ENCODE measurements at places on chromosomes 2 and 18.

DNA sequence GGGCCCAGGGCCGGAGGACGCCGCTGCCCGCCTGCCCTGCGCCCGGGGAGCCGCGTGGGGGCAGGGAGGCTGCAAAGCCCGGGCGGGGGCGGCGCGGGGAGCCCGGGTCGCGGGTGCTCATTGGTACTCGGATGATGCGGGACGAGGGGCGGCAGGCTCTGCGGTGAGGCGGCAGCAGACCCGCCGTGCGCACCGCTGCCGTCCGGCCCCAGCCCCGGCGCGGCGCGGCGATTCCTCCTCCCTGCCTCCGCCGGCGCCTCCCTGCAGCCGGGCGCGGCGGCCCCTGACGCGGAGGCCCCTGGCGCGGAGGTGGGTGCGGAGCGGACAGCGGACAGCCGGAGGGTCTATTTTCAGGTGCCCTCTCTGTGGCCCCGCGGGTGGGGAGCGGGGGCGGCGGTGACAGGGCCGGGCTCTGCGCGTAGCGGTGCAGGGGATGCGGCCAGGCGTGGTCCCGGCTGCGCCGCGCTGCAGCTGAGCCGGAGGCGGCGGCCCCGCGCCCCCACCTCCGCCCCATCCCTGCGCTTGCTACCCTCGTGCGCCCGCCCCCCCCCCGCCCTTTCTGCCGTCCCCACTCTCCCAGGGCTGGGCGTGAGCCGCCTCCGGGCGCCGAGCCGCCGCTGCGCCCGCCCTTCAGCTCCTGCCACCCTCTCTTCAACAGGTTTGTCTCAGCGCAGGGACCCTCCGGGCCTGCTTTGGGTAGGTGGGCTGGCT is 640 bp downstream of the SPTBN1 start:
- no peaks in the 10 kb centered on the region for H3K36me3 ChIP-seq
- H3K27ac ChIP-seq, result no peak overlapping the region
- H3K4me3 ChIP-seq, result peak overlapping the region; percentile 89
- peaks cover 72% of the 10 kb centered on the region for H3K27me3 ChIP-seq

DNA sequence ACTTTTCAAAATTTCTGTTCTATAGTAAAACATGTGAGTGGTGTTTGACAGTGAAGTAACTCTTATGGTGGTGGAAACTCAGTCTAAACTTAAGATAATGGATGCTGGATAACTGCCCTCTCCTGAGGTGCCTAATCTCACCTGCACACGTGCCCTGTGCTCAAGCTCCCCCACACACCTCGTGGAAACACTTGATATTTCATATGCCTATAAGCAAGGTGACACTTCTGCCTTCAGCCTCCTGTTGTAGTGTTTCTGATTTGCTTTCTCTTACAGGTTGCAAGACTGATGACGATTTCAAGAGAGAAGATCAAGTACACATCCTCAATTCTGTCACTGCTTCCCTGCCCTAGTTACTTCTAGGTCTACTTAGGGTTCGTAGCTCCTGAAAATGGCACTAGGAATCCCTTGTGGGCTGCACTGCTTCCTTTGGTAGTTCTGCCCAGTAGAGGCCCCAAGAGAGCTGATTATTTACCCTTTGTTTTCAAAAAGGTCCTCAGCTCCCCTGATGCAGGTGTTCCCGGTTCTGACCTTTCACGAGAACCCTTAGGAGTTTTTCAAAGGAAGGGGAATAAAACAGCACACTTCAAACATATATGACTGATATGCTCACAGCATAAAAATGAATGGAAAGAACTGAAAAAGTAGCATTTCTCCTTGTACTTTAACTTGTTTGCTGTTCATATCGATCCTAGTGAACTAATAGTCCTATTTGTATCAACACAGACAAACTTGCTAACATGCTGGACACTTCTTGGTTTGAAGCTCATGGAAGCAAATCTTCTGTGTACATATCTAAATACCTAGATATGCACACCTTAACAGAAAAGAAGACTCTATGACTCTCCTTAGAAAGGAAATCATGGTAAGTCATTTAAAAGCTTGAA is 6.7 kb downstream of the CAVIN2 start:
- peaks cover 29% of the 10 kb centered on the region for H3K27me3 ChIP-seq
- DNase-seq, result no peak
- no peaks in the 10 kb centered on the region for H3K36me3 ChIP-seq
- no peaks in the 10 kb centered on the region for H3K4me1 ChIP-seq
- H3K27ac ChIP-seq, result no peak overlapping the region

DNA sequence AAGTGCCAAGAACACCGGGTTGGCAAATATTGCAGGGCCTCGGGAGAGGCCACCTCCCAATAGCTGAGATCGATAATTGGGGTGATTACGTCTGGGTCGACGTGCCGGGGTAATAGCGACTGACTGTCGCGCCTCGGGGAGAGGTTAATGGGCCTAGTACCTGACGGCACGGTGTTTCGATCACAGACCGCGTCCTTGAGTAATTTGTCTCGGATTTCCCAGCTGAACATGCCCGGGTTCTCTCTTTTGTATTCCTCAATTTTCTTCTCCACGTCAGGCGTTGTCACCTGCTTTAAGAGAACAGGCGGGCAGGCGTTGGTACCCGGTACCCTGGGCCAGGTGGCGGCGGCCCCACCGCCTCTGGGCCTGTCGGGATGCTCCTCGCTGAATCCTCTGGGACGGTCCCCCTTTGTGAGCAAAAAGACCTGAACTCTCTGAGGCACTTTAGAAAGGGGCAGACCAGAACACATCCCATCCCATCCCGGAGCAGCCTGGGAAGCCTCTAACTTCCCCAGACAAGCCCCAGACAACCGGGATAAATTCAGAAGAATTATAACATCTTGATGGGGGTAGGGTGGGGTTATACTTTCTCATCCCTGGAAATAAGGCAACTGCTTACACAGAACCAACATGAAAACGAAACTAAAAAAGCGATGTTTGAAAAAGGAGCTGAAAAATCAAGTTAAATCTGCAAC is 3.3 kb downstream of the PAX3 start:
- peak overlapping the region; percentile 55 for H3K4me3 ChIP-seq
- peaks cover 6% of the 10 kb centered on the region for H3K36me3 ChIP-seq
- no peak for DNase-seq
- peak overlapping the region; percentile 12 for H3K27ac ChIP-seq
- peaks cover 97% of the 10 kb centered on the region for H3K27me3 ChIP-seq
- H3K4me1 ChIP-seq, result peaks cover 15% of the 10 kb centered on the region

DNA sequence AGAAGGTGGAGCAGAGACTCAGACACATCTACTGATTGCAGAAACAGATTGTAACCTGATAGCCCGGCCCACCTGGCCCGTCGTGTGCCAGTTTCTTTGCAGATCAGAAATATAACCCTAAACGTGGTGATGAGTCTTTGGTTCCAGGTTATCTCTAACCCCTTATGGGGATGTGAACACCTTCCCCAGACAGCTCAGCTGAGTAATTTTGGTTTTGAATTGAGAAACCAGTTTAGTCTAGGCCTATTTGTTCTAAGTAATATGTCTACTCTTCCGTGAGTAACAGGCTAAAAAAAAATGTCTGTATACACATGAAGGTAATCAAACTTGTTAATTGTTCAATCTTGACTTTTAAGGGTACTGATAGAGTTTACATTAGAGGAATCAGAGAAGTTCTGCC is 35.7 kb downstream of the RASGRP3 start:
- no peak overlapping the region for H3K27ac ChIP-seq
- H3K36me3 ChIP-seq, result peaks cover 22% of the 10 kb centered on the region
- H3K4me3 ChIP-seq, result no peak overlapping the region
- H3K27me3 ChIP-seq, result no peaks in the 10 kb centered on the region
- DNase-seq, result no peak
- H3K4me1 ChIP-seq, result no peaks in the 10 kb centered on the region

GRCh38 chr2:101998556-101998895 is 6.8 kb downstream of the IL1R2 start:
- H3K36me3 ChIP-seq, result no peaks in the 10 kb centered on the region
- H3K4me1 ChIP-seq, result peaks cover 8% of the 10 kb centered on the region
- H3K27ac ChIP-seq, result no peak overlapping the region
- H3K4me3 ChIP-seq, result no peak overlapping the region

- peaks cover 37% of the 10 kb centered on the region for H3K27me3 ChIP-seq
- H3K4me3 ChIP-seq, result peak overlapping the region; percentile 76
- DNase-seq, result no peak
Measured at GRCh38 chr2:170771421-170771937, 1.3 kb downstream of the ERICH2 start.

DNA sequence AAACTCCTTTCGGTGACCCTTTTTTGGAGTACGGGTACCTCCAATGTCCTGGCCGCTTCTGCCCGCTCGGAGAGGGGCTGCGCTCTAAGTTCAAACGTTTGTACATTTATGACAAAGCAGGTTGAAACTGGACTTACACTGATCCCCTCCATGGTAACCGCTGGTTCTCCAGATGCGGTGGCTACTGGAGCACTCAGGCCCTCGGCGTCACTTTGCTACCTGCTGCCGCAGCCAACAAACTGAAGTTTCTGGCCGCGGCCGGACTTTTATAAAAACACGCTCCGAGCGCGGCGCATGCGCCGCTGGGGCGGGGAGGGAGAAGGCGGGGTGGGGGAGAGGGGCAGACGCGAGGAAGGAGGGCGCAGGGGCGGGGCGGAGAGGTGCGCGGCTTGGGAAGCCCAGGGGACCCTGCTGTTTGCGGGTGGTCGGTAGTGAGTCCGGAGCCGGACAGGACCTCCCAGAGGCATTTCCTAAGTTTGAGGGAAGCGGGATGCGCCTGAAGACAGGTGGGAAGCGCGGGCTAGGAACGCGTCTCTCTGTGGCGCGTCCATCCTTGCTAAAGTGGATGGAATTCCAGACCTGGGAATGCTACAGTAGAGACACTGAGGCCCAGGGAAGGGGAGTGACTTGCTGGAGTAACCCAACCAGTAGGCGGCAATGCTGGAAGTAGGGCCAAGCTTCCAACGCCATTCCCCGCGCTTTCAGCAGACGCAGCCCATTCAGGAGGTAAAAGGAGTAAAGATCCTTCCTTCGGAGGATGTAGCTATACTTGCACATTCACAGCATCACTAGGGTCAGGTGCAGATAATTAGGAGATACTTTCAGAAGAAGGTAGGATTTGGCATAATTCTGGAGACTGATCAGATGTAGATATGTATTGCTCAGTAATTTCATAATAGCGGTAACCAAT is at the start of gene CXCR4:
CXCR4 (minus strand) TSS at position 241 of the 910 bp plus-strand sequence; CDS start at position 152, 89 bp downstream.
- peak within 1 kb of the TSS; percentile 98 for H3K4me3 ChIP-seq
- H3K27ac ChIP-seq, result peak within 1 kb of the TSS; percentile 99
- H3K36me3 ChIP-seq, result peaks cover 37% of the 10 kb centered on the region
- no peaks in the 10 kb centered on the region for H3K27me3 ChIP-seq
